ENCODE measurements at places on chromosomes 3 and 15.

DNA sequence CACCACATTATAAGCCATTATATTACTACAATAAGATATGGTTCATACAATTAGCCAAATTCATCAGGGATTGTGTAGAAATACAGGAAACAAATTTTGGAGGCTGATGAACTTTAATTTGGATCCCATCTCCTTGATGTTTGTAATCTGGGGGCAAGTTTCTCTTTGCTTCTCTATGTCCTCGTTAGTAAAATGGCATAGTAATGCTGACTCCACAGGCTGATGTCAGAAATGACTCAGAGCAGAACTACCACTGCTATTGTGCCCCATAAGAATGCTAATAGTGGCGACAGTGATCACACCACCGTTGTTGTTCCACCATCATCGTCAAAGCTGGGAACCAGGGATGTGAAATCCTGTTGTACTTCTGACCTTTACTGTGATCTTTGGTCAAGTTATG, 722.3 kb upstream of the LMCD1 start:
- DNase-seq = no peak

- no peak for DNase-seq
Measured at GRCh38 chr3:167148136-167148535, 232.0 kb downstream of the ZBBX start.

GRCh38 chr15:81536356-81536755, 162.3 kb upstream of the TMC3 start:
- DNase-seq = no peak

DNA sequence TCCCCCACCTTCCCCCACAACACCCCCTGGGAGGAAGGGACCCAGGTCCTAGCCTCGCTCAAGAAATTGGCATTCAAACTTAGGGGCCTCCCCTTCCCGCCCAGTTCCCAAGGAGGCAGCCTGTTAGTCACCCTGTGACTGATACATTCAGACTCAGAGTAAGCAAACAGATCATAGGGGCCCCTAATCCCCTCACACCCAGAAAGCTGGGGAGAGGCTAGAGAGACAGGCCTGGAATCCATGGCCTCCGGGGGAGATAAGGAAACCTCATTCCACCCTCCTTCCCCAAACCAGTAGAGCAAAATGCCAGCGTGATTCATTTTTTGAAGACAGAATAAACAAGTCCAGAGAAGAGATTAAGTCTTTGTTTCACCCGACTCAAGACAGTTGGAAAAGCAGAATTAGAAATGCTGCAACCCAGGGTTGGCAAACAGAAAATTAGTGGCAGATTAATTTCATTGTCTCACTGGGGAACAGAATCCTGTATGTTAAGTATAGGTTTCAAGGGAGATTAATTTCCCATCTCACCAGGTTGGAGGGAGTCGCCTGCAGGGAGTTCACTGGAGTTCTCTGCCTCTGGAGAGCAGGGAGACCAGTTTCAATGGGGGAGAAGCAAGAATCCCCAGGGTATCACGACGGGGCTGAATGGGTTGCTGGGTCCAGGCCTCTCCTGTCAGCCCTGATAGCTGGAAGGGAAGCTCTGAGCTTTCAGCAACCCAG, 268.3 kb downstream of the UACA start:
- no peak for DNase-seq

DNA sequence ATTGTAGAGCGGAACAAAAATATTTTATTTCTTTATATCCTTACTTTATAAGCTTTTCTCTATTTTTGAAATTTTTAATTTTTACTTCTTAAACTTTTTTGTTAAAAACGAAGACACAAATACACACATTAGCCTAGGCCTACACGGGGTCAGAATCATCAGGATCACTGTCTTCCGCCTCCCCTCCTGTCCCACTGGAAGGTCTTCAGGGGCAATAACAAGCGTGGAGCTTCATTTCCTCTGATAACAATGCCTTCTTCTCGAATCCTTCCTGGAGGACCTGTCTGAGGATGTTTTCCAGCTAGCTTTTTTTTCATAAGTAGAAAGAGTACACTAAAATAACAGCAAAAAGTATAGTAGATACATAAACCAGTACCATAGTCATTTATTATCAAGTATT, 77.7 kb upstream of the DGKG start:
- DNase-seq = no peak

- DNase-seq = no peak
Measured at GRCh38 chr3:122101646-122102045, 46.5 kb downstream of the CD86 start.

GRCh38 chr3:152402695-152403451, 134.1 kb downstream of the MBNL1 start:
- DNase-seq = no peak

GRCh38 chr15:69662645-69663000, 210.0 kb downstream of the RPLP1 start:
- no peak for DNase-seq

Data from activated T-helper 1 cell treated with anti-CD3 and anti-CD28 coated beads, Interleukin-2, amount 50 U/mL, for 16 hours (primary cell).